ENCODE measurements at places on chromosomes 1 and 21.

- DNase-seq: no peak
These were observed 60.3 kb downstream of the KIF26B start for GRCh38 chr1:245215071-245215470.

- DNase-seq: no peak
These were observed 8.9 kb upstream of the RGS1 start for GRCh38 chr1:192566657-192567056.

- peak; percentile 87 for DNase-seq
These were observed 1.8 kb downstream of the LAMB3 start for GRCh38 chr1:209650454-209650853.

- DNase-seq: no peak
These were observed 14.3 kb downstream of the ATF3 start for GRCh38 chr1:212622906-212623305.

DNA sequence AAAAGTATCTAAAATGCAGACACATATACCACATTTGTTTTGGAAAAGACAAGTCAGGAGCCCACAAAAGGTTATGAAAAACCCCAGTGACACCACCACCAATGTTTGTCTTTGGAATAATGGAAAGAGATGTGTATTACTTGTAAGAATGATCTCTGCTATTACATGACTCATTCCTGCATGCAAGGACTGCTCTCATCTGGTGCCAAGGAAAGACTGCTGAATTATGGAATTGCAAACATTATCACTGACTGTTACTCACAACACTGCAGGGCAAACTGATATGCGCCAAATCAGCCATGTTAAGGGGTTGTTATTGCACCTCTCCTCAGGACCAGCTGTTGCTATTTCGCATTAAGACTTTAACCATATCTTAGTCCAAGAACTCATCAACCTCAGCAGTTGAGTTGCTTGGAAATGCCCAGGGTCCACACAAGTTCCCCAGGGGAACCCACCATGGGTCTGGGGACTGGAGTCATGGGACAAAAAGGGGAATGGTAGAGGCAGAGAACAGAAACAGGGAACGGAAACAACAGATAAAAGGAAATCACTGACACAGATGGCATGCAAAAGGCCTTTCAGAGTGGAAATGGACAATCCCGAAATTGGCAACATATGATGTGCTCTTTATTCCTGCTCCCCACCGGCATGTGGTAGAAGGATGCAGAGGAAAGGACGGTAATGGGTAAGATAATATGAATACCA lies 34.4 kb downstream of the CAPZB start:
- no peak for DNase-seq

DNA sequence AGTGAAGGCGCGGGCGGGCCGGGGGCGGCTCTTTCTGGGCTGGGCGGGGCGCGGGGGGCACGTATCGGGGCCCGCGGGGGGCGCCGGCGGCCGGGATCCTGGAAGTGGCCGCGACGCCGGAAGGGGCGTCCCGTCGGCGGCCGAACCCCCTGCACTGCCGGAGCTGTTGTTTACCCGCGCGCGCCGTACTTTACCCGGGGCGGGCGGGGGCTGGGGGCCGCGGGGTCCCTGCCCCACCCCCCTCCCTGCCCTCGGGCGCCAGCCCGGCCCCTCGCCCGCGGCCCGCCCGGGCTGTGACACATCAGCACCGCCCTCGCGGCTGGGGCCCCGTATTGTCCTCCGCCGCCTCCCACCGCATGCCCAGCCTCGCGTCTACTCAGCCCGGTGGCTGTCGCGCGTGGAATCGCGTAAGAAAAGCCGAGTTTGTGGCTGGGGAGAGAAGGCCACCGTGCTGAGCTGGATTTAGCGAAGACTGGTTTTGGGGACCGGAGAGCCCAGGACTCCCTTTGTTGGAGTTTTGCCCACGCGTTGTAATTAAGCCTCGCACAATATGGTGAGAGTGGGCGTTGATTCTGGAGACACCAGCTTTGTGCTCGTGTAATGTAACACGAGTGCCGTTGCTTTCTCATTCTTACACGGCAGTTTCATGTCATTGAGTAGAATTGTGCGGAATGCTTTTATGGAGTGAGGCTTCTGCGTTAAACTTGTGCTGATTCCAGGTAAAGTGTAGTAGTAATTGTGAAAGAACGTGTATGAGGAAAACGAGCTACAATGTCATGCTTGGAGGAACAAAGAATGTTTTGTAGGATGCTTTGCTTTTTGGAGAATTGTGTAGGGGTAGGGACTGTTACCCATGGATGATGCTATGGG lies 559 bp downstream of the BACH1 start:
- peak; percentile 48 for DNase-seq

GRCh38 chr1:203743091-203743571 lies 21.9 kb upstream of the LAX1 start:
- DNase-seq: no peak

- DNase-seq: peak; percentile 29
These were observed 23.6 kb downstream of the GPA33 start for GRCh38 chr1:167066333-167067122.

- no peak for DNase-seq
These were observed 443.9 kb downstream of the DSCAM start for GRCh38 chr21:40402884-40403582.

GRCh38 chr21:41630917-41631316 lies 123.0 kb upstream of the TMPRSS2 start:
- no peak for DNase-seq

Measured in MV-4-11 (cell line).